ENCODE measurements at places on chromosomes 2 and 18. TPM values are rescaled to one million over a fixed set of nuclear protein-coding genes. Genes with fewer than 3 reads are reported as not detected.
A peak's percentile ranks its signal among the peaks of the same experiment; 100 is the strongest.

Gene MBD5
- total RNA-seq = 31.4 TPM

Gene ARHGEF4
- 18.1 TPM for total RNA-seq

Gene SERPINB4
- 0.53 TPM for total RNA-seq

Gene REL
- total RNA-seq = 8.4 TPM

Gene TUBA3E
- 0.18 TPM for total RNA-seq

Gene HOXD3
- not detected for total RNA-seq

Gene KCNJ3
- 0.69 TPM for total RNA-seq

Gene TRIM43
- not detected for total RNA-seq

Gene C1QL2
- total RNA-seq = 0.55 TPM

Gene TMEFF2
- 2.3 TPM for total RNA-seq

Gene RTP5
- not detected for total RNA-seq

Gene LOXHD1
- 0.35 TPM for total RNA-seq

Gene MARCO
- total RNA-seq = 0.11 TPM

DNA sequence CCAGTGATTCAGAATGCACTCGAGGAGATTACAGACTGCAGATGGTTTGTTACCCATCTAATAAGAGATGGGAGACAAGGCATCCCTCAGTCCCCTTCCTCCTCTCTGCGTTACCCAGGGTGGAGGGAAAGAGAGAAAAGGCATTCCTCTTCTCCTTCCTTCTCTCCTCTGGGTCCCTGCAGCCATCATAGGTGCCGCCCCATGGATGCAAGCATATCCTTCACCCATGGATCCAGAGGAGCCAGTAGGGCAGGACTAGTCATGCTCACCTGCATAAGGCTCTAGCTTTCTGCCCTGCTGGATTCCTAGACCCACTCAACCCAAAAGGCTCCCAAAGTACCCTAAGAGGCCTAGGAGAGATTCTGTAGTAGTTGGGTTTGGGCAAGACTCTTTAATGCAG, 20.4 kb downstream of the CMPK2 start:
- DNase-seq = no peak

GRCh38 chr2:15633043-15633970, 41.6 kb downstream of the DDX1 start:
- DNase-seq = no peak

DNA sequence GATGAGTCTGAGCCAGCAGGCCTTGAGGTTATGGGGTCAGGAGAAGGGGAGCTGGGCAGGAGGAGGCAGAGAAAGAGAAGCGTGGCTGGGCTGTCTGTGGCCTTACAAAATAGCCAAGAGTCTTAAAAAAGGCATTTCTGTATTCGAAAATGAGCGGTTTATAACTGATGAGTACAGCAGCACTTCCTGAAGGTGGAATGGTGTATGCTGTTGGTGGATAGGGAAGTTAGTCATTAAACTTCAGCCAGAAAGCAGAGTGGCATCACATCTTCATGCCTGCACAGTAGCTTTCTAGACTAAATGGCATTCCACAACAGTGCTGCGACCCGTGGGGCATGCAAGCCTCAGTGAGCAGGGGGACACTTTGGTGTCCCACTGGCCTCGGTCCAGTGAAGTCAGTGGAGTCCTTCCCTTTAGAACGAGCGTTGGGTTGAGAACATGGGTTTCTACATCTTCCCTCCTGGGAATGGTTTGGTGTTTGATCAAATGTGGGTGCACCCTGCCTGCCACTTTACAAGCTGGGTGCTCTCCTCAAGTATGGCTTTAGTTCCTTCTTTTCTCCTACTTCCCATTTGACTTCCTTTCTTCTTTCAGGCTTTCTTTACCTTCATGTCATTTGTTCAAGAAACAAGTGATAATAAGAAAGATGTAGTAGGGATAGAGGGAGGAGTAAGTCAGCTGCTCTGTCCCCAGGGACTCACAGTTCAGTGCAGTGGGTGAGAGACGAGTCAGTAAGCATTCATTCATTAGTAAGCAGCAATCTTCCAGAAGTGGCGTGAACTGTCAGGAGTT, 96.3 kb downstream of the ARMC9 start:
- no peak for DNase-seq

DNA sequence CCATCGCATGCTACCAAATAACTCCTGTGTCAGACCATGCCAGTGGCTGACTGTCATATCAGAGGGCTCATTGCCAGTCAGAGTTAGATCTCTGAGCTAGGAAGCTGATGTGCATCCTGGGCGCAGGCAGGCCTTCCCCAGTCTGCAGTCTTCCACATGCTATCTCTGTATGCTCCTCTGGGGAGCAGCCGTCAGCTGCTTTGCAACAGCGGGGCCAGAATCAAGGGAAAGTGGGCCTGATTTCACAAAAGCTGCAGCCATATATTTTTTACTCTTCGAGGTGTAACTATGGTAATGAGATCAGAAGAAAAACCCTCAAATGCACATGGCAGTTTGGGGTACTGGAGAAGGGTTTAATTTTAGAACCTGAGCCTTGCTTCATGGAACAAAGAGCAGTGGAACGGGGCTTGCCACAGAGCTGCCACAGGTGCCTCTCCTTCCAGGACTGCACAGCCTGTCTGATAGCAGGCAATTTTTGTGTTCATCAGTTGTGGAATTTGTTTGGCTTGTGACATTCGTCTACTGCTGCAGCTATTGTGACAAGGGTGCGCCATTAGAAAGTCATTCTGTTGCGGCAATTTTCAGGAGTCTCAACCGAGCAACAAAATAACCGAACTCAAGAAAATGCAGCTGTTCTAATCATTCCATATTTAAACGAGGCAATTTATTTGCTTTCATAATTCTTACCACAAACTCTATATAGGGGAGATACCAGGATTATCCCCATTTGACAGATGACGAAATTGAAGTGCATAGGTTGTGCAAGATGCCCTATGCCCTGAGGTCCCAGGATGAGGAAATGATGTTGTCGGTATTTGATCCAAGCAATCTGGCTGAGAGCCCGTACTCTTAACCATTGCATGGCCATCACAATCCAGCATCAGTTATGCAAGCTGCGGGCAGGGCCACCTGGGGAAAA, 109.6 kb upstream of the CYRIA start:
- DNase-seq = peak; percentile 39

DNA sequence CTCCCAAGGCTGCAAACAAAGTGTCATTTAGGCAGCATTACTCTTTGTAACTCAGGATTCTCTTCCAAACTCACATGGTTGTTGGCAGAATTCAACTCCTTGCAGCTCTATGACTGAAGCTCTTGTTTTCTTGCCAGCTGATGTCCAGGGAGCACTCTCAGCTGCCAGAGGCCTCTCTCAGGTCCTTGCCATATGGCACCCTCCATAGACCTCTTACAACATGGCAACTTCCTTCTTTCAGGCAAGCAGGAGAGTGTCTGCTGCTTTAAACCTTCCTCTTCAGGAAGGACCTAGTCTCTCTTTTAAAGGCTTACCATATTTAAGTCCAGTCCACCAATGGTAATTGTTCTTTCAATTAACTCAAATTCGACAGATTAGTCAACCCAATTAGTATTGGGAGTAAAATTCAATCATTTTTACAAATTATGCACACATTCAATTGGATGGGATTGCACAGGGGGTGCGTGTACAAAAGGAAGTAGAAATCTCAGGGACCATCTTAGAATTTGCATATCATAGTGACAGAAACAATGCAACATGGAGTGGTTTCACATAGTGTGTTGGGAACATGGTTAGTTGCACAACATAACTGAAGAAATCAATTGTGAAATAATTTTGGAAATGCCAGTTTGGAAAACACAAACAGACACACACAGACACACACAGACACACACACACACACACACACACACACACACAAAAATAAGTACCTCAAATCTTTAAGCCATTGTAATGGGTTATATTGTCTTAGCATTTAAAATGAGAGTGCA, 893.5 kb upstream of the ZEB2 start:
- DNase-seq = no peak

- no peak for DNase-seq
These were observed 79.8 kb upstream of the SPATS2L start for GRCh38 chr2:200226451-200227426.

- peak; percentile 51 for DNase-seq
These were observed 5.7 kb downstream of the CHPF start for GRCh38 chr2:219537657-219538488.

- DNase-seq = no peak
These were observed 75.0 kb downstream of the KCNG2 start for GRCh38 chr18:79872527-79873444.

DNA sequence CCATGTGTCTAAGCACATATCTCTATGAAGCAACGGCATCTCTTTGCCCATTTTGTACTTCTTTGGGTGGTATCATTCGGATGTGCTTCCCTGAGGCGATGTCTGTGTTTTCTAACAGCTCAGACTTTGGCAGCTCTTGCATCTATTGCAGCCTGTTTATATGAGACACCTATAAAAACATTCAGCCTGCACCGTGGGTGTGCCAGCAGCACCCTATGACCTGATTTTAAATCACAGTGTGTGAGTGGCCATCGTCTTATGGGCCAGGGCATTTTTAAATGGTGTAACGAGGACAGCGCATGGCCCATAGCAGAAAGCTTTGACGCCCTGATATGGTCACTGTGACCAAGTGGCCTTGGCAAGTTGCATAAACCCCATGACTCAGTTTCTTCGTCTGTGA, 12.9 kb downstream of the NPAS2 start:
- no peak for DNase-seq

GRCh38 chr2:177972782-177973181, 99.8 kb downstream of the PDE11A start:
- DNase-seq = no peak

GRCh38 chr2:170360546-170361089, 182.7 kb downstream of the MYO3B start:
- DNase-seq = no peak

DNA sequence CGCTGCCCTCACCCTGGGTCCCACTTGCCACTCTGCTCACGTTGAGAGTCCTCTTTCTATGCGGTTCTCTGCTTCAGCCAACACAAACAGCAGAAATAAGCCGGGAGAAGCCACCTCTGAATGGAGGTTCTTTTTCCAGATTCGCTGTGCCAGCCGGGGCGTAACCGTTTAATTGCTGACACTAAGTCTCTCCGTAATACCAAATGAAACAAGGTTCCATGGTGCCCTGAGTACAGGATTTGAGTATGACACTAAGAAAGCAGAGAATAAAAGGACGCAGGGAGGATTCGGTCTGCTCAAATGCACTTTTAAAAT, 37.6 kb downstream of the CTIF start:
- DNase-seq = no peak

- DNase-seq = no peak
These were observed 108.4 kb upstream of the SH3BP4 start for GRCh38 chr2:234843411-234843810.

DNA sequence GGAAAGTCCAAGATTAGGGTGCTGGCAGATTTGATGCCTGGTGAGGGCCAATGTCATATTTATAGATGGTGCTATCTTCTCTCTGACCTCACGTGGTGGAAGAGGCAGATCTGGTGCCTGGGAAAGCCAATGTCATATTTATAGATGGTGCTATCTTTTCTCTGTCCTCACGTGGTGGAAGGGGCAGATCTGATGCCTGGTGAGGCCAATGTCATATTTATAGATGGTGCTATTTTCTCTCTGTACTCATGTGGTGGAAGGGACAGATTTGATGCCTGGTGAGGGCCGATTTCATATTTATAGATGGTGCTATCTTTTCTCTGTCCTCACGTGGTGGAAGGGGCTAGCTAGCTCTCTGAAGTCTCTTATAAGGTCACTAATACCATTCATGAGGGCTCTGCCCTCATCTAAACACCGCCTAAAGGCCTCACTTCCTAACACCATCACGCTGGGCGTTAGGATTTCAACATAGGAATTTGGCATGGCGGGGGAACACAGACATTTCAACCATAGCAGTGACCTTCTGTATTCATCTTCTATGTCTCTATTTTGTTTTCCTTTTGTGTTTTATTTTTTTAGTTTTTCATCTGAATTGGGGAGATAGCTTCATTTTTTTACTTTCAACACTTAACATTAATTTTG, 278.4 kb downstream of the SPAG16 start:
- DNase-seq = no peak

DNA sequence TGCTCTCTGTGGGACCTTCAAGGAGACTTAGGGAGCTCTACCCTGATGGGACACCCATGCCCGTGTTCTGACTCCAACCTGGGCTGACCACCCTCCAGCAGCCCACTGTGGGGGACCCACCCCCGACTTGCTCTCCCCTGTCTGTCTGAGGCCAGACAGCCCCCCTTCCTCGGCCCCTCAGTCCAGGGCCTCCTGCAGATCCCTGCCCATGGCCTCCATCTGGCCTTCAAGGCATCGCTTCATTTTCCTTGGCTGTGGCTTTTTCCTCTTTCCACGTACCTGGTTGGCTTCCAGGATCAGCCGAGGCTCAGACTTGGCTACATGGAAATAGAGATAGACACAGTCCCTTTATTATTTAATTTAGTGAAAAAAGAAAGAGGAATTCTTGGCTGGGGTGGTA, 290.0 kb downstream of the CYP26B1 start:
- DNase-seq = no peak

GRCh38 chr2:240187989-240188590, 47.6 kb upstream of the OTOS start:
- DNase-seq = no peak

DNA sequence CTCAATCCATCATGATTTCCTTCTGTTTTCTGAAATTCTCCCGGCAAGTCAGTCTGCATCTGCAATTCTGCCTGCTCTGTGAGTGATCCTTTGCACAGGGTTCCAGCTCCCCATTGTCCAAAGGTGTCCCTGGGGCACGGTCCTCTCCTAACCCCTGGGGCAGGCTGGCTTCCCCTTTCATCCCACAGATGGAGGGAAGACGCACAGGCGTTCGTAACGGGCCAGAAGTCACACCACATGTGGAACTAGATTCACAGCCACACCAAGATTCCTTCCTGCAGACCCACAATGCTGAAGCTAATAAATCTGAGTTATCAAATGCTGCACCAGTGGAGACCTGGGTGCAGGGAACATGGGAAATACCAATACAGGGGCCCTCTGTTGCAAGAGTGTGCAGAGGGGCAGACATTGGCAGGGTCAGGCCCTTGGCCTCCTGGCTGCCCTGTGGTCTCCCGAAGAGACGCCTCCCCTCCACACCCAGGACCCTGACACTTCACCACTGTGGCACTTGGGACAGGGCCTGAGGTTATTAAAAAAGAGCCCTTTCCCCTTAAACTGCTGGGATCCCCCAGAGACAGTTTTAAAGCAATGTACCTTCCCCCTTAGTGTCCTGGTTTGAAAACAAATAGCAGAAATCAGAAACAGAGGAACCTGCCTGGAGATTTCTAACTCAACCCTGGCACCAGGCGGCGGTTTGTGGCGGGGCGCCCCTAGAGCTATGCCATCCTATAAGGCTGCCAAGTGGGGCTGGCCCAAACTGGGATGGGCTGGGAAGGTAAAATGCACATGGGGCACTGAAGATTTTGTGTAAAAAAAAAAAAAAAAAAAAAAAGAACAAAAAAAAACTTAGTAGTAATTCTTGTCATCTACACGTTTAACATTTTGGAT, 15.4 kb downstream of the ZNF516 start:
- DNase-seq = no peak

DNA sequence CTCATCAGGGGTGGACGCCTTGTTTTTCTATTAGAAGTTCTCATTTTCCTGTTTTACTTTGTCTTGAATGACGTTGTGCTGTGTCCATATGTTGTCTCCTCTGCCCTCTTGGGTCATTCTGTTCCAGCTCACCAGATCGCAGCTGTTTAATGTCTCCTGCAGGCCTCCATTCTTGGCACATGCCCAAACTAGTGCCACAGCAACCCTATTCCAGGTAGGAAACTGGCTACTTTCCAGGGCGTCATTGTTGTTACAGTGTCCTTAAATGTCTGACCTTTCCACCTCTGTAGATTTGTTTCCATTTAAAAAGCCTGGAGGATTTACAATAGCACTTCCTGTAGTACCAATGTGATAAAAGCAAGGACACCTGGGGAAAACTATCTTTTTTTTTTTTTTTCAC, 500.7 kb downstream of the METTL4 start:
- DNase-seq = no peak

Measured in WTC11 (cell line).